ENCODE measurements at places on chromosomes 1 and 21.
A peak's percentile ranks its signal among the peaks of the same experiment; 100 is the strongest.

GRCh38 chr1:42935313-42935895 lies 23.3 kb downstream of the SLC2A1 start:
- DNase-seq = no peak

DNA sequence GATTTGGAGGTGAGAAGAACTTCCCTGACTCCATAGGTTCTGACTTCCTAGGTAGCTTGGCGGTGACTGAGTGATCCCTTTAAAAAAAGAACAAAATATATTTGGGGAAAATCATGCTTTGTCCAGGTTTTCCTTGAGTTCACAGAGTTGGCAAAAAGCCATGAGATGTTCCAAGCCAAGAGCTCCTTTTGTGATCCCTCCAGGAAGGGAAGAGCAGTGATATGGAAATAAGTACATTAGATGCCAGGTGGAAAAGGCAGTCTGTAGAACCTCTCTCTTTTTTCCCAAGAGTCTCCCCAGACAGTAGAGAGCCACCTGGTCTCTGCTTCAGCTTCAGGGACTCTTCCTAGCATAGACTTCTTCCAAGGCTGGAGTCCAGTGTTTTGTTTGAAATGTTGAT lies 10.2 kb downstream of the TLCD4 start:
- no peak for DNase-seq

GRCh38 chr21:43305336-43305665 lies 121.6 kb downstream of the SIK1 start:
- no peak for DNase-seq

DNA sequence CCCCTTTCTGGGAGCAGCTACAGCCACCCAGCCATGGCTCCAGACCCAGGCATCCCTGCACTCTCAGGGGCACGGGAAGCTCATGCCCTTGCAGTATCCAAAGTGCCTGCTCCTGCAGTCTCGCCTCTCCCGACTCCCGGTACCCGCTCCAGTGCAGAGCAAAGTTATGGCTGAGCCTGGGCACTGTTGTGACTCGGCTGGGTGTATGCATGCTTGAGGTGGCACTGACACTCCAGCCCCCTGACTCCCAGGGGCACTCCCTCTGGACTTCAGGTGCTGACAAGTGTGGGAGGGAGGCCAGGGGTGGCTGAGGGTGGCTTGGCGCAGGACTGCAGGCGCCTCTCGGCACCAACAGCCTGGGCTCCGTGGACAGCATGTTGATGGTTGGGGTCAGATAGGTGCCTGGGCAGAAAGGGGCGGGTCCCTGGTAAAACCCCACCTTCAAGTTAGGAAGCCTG lies 580.1 kb upstream of the ADGRL2 start:
- DNase-seq = no peak

- no peak for DNase-seq
Observed at GRCh38 chr1:73160759-73161158, 878.4 kb upstream of the NEGR1 start.

GRCh38 chr1:152436593-152437496 lies 22.8 kb upstream of the CRNN start:
- no peak for DNase-seq

DNA sequence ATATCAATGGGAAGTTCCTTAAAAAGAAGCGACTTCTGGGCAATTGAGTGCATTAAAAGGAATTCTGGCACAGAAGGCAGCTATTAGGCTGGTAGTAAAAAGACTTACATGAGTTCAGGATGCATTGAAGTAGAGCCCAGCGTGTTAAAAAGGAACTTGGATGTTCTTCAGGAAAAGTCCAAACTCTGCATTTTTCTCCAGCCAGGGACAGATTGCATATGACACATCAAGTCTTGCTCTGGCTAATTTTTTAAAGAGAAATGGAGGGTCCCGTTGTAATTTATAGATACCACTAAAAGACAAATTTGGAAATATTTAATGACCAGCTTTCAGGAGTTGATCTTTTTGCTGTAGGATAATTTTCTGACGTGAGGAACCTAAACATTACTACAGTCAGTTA lies 1.2 kb downstream of the TPRG1L start:
- no peak for DNase-seq

DNA sequence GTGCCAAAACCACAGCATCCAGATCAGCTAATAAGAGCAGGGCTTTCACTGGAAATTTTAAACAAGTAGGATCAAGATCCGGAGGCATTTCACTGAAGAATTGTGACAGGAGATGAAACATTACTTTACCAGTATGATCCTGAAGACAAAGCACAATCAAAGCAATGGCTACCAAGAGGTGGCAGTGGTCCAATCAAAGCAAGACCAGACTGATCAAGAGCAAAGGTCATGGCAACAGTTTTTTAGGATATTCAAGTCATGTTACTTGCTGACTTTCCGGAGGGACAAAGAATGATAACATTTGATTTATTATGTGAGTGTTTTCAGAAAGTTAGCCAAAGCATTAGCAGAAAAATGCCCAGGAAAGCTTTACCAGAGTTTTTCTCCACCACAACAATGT lies 8.2 kb downstream of the ZSWIM5 start:
- DNase-seq = no peak

- peak; percentile 88 for DNase-seq
Observed at GRCh38 chr1:111441573-111442192, 7.4 kb downstream of the WDR77 start.

DNA sequence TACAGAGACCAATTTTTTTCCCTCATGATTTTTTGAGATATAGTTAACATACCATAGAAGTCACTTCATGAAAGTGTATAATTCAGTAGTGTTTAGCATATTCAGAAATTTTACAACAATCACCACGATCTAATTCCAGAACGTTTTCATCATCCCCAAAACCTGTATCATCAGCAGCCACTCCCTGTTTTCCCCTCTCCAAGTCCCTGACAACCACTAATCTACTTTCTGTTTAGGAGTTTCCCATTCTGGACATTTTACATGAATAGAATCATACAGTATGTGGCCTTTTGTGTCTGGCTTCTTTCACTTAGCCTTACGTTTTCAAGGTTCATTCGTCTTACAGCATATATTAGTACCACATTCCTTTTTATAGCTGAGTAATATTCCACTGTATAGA lies 204.2 kb upstream of the PLD5 start:
- DNase-seq = no peak

DNA sequence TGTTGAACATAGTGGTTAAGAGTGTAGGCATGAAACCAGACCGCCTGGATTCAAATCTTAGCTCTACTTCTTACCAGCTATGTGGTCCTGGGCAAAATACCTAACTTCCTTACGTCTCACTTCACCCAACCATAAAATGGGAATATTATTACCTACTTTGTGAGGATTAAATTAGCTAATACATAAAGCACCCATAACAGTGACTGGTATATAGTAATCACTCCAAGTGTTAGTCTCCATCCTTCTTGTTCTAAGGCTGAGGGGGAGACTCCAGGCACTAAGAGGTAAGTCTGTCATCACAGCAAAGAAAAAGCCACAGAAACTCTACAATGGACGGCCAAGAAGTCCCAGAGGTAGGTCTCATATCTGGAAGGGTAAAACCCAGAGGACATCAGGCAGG lies 2.8 kb downstream of the SMG5 start:
- no peak for DNase-seq

- DNase-seq = peak; percentile 40
Observed at GRCh38 chr1:167515893-167516321, 2.4 kb downstream of the CD247 start.

DNA sequence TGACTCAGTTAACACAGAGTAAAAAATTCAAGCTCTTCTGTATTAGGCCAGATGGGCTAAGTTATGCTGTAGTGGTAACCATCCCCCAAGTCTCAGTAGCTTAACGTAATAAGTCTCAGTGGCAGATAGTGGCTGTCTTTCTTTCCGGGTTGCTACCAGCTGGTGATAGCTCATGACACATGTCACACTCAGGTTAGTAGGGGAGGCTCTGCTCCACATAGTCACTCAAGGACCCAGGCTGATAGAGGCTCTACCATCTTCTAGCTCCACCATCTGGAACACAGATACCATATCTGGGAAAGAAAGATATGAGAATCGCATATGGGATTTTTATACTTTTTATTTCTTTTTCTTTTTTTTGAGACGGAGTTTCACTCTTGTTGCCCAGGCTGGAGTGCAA lies 16.2 kb upstream of the MEF2D start:
- no peak for DNase-seq

- no peak for DNase-seq
Observed at GRCh38 chr1:242530761-242531160, 6.3 kb upstream of the PLD5 start.
